ENCODE measurements at places on chromosomes 11 and 22. TPM values are rescaled to one million over a fixed set of nuclear protein-coding genes. Genes with fewer than 3 reads are reported as not detected.
A peak's percentile ranks its signal among the peaks of the same experiment; 100 is the strongest.

Gene APOL6
- total RNA-seq, result 10.1 TPM

Gene UBQLN3
- 0.10 TPM for total RNA-seq

Gene TRIM29
- 1.7 TPM for total RNA-seq

Gene DPAGT1
- total RNA-seq, result 12.9 TPM

Gene LMO1
- total RNA-seq, result 1.8 TPM

Gene FGF4
- total RNA-seq, result not detected

Gene RASL10A
- 2.1 TPM for total RNA-seq

Gene KRTAP5-11
- not detected for total RNA-seq

DNA sequence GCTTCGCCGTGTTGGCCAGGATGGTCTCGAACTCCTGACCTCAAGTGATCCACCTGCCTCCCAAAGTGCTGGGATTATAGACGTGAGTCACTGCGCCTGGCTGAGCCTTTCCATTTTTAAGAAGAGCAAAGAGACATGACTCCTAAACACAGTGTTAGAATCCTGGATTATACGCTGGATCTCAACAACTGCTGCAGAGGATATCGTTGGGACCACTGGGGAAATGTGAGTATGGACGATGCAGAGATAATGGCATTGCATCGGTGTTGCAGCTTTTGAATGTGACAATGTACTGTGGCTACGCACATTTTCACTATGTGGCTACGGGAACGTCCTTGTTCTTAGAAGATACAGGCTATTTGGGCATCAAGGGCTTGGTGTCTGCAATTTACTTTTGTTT, 6.2 kb downstream of the MRGPRF start:
- no peak for DNase-seq

GRCh38 chr11:71946144-71946571, 17.3 kb downstream of the RNF121 start:
- no peak for DNase-seq

GRCh38 chr11:110134110-110134509, 40.9 kb downstream of the ZC3H12C start:
- DNase-seq, result peak; percentile 94

DNA sequence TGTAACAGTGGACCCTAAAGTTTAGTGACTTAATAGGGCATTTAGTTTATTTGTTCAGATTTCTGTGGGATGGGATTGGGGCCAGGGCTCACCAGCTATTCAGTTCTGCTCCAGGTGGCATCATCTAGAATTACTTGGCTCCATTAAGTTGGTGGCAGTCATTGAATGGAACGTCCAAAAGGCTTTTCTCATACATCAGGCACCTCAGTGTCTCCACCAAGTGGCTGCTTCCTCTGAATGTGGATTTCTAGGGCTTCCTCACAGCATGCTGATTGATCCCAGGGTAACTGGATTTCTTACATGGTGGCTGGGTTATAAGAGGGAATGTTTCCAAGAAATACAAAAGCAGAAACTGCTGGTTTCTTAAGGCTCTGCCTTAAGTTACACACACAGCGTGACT, 34.7 kb downstream of the USP47 start:
- no peak for DNase-seq

DNA sequence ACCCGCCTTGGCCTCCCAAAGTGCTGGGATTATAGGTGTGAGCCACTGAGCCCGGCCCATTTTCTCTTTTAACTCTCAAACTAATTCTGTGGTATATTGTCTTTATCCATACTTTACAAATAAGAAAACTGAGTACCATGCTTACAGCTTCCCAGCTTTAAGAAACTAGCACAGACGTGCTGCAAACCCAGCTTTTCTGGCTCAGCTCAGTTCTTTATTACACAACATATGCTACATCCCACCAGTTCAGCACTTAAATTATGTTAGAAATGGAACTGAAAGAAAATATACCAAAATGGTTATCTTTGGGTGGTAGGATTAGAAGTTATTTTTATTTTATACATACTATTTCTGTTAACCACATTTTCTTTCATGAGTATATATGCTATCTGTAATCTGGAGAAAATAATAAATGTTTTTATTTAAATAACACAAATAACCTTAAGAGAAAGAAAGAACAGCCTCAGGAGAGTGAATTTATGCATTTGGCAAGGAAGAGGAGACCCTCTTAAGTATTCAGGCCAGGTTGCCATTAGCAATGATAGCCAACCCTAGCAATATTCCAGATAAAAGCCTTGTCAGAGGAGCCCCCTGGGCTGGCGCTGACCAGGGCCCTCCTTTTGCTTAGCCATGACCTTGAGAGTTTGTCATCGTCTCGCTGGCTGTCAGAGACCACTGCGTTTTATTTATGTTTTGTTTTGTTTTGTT, 33.8 kb downstream of the SLN start:
- no peak for DNase-seq

DNA sequence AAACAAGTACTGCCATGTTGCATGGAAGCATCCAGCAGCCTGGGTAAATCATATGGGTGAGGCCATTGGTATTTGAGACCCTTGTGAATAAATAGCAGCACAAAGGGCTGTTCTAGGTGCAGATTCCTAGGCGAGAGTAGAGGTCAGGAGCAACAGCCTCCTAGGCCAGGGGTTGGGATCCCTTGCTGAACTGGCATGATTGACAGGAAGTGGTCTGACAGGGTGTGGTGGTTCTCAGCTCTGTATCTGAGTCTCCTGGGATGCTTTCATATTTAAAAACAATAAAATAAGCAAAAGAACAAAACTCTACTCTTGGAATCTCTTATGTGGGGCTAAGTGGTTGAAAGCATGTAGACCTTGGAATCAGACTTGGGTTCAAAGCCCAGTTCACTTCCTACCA, 35.8 kb downstream of the INSC start:
- no peak for DNase-seq

GRCh38 chr11:61911128-61911700, 6.2 kb downstream of the RAB3IL1 start:
- DNase-seq, result no peak

DNA sequence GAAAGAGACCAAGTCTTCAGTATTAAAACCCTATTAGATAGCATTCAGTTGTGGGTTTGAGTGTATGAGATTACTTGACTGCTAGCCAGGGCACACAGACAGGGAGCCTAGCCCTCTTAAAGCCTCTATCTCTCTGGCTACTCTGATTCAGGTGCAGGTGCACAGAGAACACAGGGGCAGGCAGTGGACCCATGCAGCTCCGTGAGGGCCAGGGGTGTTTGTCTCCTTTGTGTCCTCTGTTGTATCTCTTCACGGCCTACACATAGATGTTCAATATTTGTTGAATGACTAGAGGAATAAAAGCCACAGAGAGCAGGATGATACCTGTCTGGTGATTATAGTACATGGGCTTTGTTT, 21.5 kb upstream of the AIFM3 start:
- no peak for DNase-seq

GRCh38 chr22:20748731-20749428, 25.0 kb upstream of the SERPIND1 start:
- no peak for DNase-seq

DNA sequence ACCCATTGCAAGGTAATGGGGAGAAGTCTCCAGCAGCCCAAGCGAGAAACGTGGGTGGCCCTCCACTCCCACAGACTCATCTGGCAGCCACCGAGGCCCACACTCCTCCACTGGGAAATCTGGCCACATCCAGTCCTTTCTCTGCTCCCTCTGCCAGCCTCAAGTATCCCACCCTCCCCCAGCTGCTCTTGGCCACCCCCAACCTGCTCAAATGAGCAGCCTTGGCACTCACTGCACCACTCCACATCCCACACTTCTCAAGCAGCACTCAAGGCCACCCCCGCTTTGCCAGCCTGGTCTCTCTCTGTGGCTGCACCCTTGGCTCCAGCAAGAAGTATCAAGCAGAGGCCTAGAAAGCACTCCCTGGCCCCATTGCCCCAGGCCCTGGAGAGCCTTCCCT, 28.2 kb downstream of the SLC22A12 start:
- DNase-seq, result no peak

DNA sequence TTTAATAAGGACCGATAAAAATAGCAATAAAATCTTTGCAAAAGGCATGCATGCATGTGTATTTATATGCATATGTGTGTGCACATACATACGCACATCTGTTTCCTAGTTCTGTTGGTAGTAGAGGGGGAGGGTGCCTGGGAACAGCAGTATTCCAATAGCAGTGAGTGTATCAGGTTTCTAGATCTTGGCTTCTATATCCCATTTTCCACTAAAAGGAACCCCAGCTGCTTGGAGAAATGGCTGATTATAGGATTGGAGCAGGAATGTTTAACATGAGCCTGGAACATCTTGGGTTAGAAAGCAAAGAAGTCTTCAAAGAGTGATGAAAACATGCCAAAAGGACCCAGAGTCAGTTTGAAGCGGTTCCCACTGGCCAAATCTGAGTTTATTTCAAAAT, 21.0 kb downstream of the TNRC6B start:
- no peak for DNase-seq

- DNase-seq, result no peak
Measured at GRCh38 chr11:66936311-66936711, 21.9 kb downstream of the PC start.

DNA sequence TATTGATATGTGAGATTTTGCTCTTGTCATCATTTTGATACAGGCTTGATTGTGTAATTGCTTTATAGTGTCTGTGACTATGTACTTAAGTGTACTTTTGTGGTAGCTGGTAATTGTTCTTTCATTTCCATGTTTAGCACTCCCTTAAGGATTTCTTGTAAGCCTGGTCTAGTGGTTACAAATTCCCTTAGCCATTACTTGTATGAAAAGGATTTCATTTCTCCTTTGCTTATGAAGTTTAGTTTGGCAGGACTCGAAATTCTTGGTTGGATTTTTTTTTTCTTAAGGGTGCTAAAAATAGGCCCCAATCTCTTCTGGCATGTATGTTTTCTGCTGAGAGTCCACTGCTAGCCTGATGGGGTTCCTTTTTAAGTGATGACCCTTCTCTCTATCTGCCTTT, 346.8 kb downstream of the JRKL start:
- no peak for DNase-seq

DNA sequence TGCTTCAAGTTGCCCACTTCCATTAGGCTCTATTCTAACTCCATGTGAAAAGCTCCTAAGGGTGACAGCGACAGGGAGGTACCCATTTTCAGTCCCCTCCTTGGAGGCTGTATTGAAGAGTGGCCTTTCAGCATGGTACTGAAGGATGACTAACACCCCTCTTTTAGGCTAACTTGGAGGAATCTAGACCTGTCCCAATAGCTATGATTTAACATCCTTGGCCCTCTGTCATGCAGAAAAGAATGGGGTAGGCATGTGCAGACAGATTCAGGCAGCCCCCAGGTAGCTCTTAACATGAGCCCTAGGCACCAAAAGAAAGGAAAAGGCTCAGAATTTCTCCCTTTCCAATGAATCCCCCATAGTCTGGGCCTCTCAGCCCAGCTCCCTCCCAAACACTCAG, 89.3 kb upstream of the AMOTL1 start:
- DNase-seq, result no peak

DNA sequence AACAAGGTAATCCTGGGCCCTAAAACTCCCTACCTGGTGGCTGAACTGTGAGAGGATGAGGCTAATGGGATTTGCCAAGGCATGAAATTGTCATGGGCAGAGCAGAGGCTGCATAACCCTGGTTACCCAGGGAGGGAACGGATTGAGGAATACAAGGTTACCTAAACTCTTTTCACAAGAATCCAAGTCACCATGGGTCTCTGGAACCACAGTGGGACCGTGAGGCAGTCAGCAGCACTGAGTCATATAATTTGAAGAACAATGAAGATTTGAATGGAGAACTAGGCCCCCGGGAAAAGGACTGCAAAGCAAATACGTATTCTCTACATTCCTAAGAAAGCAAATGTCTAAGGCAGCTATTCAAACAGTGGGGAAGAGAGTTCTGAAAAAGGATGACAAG, 19.8 kb downstream of the CAT start:
- DNase-seq, result no peak

DNA sequence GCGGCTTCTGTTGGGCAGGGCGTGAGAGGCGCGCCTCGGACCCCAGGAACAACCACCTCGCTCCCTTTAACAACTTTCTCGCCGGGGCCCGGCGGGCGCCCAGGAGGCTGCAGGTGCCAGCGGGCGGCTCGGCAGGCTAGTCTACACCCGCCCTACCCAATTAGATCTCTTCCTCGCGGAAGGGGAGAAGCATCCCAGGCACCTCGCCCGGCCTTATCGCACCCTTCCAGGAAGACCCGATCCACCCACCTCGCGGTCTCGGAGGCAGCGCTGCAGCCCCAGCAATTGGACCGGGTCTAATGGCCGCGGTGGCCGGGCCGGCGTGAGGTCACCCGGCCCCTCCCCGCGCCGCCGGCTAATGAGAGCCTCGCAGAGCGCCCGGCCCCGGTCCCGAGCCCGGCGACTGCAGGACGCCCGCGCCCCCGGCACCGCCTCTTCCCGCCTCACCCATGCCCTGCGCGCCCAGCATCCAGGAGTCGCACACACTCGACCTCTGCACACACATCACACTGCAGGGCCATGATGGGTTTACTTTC, at the start of gene PLAAT3:
Gene PLAAT3 (minus strand): TSS at position 298 of the 536 bp plus-strand sequence. CDS start 419 bp downstream, outside the sequence.
- no peak for DNase-seq

- no peak for DNase-seq
Measured at GRCh38 chr22:47022075-47022473, 259.6 kb downstream of the TBC1D22A start.

DNA sequence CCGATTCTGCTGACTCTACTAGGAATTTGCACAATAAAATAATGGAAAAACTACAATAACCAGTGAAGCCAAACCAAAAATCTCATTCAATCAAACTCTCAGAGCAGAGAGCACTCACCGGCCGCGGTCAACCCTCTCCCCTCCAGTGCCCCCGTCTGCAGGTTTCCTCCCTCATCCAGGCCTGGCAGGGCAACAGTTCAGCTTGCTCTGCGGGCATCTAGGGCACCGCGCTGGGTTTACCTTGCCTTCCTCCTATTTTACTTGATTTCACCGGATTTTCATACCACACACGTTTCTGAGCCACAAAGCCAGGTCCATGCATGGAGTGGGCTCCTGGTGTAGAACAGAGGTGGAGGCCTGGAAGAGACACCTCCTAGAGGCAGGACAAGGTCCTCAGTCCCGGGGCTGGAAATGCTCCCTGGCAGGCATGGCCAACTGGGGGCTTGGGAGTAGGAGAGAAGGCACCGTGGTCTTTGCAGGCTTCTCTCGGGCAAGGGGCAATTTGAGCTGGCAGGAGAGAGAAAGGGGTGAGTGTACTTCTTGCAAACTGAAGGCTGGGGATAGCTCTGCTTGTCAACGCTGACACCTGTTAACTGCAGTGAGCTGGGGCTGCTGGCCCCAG, 938.4 kb downstream of the BRD1 start:
- DNase-seq, result no peak

DNA sequence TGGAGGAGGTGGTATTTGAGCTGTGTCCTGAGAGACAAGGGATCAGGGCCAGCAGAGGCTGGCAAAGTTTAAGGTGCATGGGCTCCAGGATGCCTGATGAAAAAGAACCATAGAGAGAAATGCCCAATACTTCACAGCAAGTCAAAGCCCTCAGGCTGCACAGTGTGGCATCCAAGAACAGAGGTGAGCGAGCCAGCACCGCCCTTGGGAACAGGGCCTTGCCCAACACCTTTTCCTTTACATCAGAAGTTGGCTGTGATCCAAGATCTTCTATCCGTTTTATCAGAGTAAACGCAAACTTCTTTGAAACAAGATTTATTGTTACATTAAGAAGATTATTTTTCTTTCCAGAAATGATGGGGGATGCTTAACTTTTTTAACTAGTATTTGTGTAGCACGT, 1.4 kb downstream of the B3GNT6 start:
- no peak for DNase-seq

Measured in spinal cord (tissue), 10 donors.